ENCODE measurements at places on chromosomes 16 and 17.

- no peak for DNase-seq
Measured at GRCh38 chr16:68147444-68147843, 62.3 kb downstream of the NFATC3 start.

GRCh38 chr17:45129940-45130680, 2.2 kb downstream of the PLCD3 start:
- DNase-seq = no peak

- no peak for DNase-seq
Measured at GRCh38 chr16:70726892-70727361, 41.1 kb upstream of the MTSS2 start.

DNA sequence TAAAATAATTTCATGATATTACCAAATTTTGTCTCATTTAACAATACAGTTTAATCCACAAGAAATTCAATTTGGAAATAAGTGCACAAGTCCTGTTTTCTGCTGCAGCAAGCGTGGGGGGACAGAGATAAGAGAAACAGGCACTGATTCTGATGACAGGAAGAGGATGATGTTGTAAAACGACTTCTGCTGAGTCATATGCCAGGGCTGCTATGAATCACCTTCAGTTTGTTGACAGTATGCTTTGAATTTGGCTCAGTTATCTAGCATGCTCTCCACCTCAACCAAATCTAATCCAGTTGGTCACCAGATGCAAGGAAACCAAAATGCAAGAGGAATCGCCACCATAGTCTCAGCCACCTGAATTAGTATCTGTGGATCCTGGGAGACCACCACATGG, 244.1 kb upstream of the MON1B start:
- no peak for DNase-seq

DNA sequence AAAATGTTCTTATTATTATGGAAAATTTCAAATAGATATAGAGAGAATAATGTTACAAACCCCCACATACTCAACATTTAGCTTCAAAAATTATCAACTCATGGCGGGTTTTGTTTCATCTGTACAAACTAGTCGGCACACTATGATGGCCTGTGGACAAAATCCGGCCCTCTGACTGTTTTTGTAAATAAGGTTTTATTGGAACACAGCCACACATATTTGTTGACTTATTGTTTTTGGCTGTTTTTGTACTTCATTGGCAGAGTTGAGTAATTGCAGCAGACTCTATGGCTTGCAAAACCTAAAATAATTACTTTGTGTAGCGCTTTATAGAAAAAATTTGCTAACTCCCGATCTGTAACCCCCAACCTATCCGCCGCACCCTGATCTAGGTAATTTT, 41.4 kb upstream of the CLEC18A start:
- DNase-seq = no peak

DNA sequence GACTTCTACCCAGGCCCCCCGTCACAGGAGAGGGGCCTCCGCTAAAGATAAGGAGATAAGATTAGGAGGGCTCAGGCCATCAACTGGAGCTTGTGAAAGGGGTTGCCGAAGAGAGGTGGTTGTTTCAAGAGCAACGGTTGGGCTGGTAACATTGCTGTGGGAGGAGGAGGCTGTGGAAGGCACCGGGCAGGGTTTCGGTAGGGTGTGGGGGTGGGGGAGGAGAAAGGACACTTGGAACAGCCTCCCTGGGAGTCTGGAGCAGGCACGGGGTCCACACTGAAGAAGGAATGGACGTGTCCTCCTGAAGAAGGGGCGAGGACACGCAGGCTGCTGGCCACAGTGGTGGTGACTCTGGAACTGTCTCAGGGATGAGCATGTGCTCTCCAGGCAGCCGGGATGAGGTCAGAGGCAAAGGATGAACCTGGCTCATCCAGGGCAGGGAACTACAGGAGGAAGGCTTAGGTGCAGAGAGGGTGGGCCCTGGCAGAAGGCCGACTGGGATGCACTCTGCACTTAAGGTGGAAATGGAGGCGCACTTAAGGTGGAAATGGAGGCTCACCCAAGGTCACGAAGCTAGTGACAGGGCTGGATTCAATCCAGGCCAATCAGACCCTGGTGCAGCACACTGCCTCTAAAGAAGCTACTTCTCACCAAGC, 1.2 kb upstream of the EPX start:
- no peak for DNase-seq

- DNase-seq = no peak
Measured at GRCh38 chr16:50265716-50266336, 525 bp upstream of the ADCY7 start.

- DNase-seq = peak; percentile 16
Measured at GRCh38 chr16:16083421-16084156, 134.2 kb downstream of the ABCC1 start.

GRCh38 chr16:58409316-58409973, 17.2 kb downstream of the GINS3 start:
- DNase-seq = no peak

GRCh38 chr16:24035127-24035842, 199.5 kb downstream of the PRKCB start:
- DNase-seq = no peak

DNA sequence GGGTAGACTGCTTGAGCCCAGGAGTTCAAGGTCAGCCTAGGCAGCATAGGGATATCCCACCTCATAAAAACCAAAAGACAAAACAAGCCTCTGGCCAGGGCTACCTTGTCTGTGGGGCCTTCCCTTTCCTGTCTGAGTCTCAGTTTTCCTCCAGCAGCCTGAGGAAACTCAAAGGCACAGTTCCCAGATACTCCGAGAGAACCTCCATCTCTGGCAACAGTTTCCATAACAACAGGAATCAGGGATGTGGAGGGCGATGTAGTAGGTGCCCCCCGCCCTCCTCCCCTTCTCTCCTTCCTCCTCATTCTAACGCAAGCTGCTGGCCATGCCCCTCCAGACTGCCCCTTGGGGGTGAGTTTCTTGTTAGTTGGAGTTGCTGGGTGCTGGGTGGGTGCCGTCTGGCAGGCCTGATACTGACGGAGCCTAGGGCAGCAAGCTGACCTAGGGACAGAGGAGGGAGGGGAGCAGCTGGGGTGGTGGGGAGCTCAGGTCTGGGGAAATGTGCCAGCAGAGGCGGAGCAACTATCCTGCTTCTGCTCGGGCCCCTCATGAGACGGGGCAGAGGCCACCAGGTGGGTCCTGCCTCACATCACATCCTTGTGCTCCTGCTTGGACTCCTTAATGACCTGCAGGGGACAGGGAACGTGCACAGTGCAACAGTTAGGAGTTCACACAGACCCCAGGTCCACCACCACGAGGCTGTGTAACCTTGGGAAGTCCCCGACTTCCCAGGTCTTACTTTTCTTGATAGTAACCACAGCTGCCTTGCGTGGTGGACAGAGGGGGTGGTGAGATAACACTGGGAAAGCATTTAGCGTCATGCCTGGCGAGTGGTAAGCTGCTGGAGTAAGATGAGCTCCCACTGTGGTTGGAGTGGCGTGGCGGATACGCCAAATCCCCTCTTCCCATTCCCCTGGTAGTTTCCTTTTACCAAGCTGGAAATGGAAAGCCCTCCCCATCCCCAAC, 7.8 kb upstream of the EFTUD2 start:
- DNase-seq = no peak

GRCh38 chr16:9384141-9384540, 292.7 kb downstream of the HAPSTR1 start:
- DNase-seq = no peak

GRCh38 chr16:24135624-24136565, 120.2 kb upstream of the CACNG3 start:
- DNase-seq = no peak

GRCh38 chr16:4309833-4310266, 6.0 kb upstream of the GLIS2 start:
- DNase-seq = no peak

GRCh38 chr17:80790021-80790765, 201.4 kb upstream of the CHMP6 start:
- no peak for DNase-seq

- no peak for DNase-seq
Measured at GRCh38 chr16:50360033-50360778, 8.6 kb downstream of the BRD7 start.

- no peak for DNase-seq
Measured at GRCh38 chr16:75455677-75456076, 8.8 kb downstream of the TMEM170A start.

DNA sequence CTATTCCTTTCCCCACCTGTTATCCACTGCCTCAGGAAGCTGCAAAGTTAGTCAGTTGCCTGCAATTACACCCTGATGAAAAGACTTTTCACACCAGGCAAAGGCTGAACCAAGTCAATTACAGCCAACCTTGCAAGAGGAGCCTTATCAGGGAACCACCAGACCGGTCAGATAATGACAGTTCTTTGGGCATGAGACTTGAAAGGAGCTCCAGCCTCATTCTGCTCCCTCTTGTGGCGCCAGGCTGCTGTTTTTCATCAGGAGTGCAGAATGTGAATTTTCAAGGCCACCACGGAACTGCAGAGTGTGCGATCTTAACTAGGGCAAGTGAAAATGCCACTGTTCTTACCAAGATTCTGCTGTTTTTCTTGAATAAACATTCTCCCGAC, 22.5 kb downstream of the DNAI2 start:
- DNase-seq = no peak

DNA sequence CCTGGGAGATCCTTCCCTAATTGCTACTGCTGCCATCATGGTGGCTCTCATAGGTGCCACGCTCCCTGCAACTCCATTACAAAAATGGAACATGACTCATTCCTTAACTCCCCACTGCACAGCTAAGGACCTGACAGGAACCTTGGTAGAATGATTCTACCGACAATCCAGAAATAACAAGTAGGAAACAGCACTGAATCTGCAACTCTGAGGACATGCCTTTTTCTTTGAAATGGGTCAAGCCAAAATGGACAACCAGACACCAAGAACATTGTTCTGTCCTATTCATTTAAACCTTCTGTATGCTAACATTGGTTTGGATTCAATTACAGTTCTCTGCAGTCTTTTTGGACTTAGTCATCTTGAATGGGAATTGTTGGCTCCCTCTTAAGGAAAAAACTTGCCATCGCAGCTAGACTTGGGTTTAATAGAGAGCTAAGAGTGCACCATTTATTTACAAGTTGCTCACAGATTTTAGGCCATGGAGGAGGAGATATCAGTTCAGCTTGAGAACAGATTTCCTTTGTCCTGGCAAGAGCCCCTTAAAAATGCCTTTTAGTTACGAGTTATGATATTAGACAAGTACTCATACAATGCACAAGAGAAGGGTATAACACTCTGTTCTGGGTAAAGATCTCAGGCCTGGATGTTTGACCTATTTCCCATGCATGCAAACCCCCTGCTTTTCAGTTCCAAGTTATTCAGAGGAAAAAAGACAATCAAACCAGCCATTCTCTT, 20.9 kb upstream of the NSRP1 start:
- DNase-seq = no peak

- DNase-seq = no peak
Measured at GRCh38 chr16:83913245-83913633, 14.3 kb downstream of the MLYCD start.

GRCh38 chr17:82281502-82282238, 8.2 kb upstream of the CSNK1D start:
- DNase-seq = peak; percentile 41

DNA sequence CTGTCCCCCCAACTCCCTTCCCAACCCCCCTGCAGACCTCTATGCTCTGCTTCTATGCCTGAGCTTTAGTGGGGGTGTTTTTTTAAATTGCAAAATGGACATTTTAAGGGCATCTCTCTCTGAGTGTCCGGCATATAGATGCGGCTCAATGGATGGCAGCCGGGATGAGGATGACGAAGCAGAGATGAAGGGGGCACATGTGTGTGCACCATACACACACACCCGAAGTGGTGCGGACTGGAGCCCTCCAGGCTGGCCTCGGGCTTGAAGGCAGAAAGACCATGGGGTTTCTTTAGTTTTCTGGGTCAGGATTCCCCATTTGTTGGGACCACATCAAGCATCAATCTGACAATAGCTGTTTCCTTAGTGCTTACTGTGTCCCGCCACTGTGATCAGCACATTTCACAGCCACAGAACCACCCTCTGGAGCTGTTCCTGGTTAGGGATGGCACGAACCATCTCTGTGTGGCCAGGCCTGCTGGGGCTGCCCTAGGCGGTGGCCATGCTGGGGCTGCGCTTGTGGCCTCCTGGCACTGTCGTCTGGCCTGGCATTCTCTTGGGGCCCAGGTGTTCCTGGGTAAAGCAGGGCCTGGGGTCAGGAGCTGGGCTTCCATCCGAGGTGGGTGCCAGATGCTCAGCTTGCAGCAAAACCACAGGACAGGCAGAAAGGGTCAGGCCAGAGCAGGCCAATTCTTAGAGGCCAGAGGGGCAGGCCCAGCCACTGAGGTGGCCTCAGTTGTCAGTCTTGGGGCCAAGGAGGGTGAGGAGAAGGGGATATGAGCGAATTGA, 49.9 kb downstream of the NT5M start:
- no peak for DNase-seq

DNA sequence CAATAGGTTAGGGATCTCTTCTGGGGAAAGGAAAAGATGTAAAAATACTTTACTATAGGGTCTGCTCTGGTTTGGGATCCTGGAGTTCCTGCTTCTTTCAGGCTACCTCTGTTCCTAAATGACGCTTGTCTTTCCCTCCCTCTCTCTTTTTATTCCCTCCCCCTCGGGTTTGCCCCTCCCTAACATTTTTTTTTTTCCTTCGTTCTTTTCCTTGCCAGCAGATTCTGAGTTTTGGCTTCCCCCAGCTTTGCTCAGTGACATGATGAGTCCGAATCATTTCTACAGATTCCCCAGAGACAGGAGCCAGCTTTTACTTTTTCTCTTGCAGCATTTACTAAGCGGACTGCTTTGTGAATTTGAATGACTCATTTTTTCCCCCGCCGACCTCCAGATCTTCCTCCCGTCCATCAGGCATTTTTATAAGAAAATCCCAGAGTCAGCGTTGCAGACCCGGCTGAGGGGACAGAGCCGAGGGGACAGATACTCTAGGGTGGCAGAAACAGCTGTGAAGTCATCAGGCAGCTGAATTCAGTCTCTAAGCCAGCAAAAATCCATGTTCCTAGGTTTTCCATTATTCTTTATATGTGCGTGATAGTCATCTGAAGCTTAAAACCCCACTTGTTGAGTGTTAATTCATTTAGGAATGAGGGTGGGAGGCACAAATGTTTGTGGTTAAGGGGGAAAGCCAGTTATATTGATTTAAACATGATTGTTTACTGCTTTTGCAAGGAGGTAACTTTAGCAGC, at the start of gene TMEM100:
TSS of gene TMEM100 (minus strand) at position 123 of the 746 bp plus-strand sequence. CDS start 1,794 bp downstream, outside the sequence.
- DNase-seq = no peak

Measured in activated CD4-positive, alpha-beta T cell treated with anti-CD3 and anti-CD28 coated beads for 24 hours (primary cell).